Fibroblast of the aortic adventitia (primary cell): ENCODE measurements at places on chromosomes 4 and X.

DNA sequence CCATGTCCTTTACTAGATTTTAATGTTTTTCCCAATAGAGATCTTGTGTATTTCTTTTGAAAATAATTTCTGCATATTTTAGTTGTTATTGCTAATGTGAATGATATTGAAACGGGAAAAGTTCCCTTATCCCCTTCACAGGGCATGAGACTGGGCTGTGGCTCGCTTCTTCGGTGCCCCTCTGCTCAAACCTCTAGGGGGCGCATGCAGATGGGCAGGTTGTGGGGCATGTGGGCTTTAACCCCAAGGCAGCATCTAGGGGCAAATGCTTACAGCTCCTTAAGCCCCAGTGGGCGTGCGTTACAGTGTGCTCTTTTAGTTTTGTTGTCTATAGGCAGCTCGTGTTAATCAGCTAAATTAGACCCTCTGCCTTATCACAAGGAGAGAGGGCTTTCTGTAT, 194.7 kb downstream of the OPHN1 start:
- no peak for DNase-seq

DNA sequence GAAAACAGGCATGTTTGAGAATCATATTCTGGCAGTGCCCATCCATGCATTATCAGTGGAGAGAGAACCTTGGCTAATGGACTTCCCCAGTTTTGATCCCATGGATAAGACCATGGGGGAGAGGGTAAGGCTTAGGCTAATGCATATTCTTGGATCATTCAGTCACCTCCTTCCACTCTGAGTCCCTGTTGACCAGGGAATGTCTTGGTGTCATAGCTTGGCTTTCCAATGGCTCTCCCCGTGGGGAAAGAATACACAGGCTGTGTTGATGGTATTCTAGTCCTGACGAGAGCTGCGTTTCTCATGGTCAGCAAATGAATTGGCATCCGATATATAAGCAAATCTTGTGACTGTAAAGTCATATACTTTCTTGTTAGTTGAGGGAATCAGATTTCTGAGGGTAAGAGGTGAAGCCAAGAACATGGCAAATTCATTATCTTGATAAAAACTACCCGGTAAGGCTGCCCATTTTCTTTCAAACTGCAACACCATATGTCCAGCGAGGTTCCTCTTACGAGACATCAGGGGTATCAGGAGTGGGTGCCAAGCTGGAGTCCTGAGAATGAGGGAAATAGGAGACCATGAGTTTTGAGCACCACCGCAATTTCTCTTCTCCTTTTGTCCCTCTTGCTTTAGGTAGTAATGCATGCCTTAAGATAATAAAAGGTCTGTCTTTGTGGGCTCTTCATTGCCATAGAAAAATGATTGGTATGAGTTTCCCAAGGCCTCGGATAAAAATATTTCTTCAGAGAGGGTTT, 18.0 kb downstream of the RHOH start:
- no peak for DNase-seq

DNA sequence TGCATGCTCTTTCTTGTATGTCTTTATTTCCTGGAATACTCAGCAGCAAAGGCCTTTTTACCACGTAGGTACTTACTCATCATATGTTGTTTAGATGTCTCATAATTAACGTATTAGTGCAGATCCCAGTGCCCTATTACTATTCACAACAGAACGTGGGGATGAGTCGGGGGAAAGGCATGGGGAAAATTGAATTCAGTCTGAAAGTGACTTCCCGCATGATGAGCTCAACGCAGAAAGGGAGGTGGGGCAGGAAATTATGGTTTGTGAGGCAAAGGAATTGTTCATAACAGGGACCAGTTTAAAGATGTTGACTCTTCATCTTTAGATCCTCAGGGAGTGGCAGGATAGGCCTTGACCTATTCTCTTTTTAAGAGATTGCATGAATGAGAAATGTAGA, 2.0 kb upstream of the TMPRSS11D start:
- DNase-seq: peak; percentile 70

- no peak for DNase-seq
These were observed 78.7 kb upstream of the ZNF518B start for GRCh38 chr4:10535912-10536311.

GRCh38 chr4:165381821-165382373, 3.1 kb downstream of the CPE start:
- DNase-seq: no peak

- no peak for DNase-seq
These were observed 83.4 kb downstream of the MSN start for GRCh38 chrX:65750674-65751469.

DNA sequence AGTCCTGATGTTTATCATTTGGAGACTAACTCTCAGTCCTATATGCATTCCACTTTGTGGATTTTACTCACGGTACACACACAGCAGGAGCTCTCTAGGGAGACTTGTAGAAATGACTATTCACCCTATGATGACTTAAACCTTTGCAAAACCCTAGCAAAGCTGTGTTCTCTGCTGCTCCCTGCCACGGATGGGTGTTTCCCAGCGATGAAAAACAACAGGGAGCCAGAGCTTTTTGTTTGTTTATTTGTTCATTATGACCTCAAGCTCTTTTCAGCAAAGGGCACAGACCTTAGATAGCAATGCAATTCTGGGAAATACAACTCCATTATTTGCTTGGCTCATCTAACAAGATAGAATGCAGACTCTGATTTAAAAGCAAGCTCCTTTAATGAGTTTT, 156.6 kb downstream of the GRIA3 start:
- DNase-seq: peak; percentile 34

- no peak for DNase-seq
These were observed 46.2 kb downstream of the PPEF1 start for GRCh38 chrX:18753631-18754030.

DNA sequence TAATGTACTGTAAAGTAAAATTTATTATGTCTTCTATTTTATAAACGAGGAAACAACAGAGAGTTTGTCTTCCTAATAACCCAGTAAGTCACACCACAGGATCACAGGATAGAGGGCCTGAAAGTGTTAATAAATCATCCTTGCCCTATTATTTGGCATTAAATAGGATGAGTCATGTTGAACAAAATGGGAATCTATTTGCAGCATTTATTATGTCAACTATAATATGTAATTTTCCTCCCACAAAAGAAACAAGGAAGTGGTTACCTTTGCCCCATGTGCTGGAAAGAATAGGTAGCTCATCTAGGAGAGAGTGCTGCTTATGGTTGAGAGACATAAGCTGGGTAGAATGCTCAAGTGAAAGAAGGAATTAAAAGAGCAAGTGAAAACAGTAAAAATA, 237.6 kb upstream of the NDST3 start:
- no peak for DNase-seq

DNA sequence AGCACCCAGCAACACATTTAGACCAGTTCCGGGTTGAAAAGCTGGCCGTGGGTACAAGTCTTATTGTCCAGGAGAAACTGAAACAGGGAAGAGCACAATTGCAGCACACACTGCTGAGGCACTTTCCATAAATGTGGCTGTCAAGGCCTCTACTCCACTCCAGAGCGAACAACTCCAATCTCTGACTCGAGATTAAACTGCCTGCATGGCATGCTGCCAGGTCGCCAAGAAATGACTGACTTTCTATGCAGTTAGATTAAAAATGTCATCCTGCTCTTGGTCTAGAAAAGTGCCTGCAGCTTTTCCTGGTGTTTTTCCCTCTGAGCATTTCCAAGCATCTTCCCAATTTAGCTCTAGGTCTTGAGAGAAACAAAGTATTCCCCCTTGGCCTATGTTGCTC, 260.6 kb upstream of the EMCN start:
- DNase-seq: peak; percentile 7

GRCh38 chrX:105120463-105120862, 100.0 kb downstream of the TEX13A start:
- DNase-seq: no peak

DNA sequence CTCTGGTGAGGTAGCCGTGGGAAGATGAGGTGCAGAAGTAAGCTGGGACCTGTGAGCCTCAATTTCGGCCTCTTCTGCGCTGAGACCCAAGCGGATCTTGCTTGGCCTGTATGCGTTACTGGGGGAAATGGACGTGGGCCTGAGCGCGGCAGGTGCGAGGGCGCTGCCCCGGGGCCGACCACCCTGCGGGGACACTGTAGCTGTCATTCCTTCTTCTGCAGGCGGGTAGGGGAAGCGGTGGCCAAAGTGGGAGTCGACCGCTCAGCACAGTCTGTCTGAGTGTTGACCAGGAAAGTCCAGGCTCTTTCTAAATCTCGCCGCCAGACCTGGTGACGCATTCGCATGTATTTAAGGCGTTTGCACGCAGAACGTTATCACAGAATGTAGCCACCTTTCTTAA, 3.3 kb upstream of the LRAT start:
- DNase-seq: no peak

DNA sequence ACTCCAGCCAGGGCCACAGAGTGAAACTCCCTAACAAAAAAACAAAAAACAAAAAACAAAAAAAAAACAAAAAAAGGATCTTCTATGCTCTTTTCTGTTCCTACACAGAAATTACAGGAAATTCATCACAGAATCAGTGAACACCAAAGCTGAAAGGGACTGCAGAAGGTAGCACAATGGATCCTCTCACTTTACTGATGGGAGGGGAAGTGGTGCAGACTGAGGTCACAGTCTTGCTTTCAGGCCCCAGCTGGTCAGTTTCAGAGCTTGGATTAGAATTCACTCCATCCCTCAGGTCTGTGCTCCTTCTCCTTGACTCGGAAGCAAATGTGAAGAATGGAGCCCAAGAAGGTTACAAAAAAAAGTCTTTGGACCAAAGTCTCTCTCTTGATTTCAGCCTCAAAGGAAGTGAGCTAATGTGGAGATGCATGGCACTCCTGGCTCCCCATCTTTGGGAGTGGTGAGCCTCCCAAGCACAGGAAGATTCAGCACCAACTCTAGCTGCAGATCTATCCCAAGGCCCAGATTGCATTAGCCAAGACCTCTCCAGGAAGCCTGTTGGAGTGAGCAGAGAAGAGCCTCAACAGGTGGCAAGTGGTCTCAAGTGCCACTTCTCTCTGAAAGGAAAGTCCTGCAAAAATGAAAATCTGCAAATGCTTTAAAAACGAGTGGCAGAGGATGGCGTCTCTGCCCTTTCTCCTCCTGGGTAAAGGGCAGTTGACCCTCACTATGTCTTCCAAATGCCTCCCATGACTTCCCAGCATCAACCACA, 176.0 kb downstream of the MAML3 start:
- no peak for DNase-seq

DNA sequence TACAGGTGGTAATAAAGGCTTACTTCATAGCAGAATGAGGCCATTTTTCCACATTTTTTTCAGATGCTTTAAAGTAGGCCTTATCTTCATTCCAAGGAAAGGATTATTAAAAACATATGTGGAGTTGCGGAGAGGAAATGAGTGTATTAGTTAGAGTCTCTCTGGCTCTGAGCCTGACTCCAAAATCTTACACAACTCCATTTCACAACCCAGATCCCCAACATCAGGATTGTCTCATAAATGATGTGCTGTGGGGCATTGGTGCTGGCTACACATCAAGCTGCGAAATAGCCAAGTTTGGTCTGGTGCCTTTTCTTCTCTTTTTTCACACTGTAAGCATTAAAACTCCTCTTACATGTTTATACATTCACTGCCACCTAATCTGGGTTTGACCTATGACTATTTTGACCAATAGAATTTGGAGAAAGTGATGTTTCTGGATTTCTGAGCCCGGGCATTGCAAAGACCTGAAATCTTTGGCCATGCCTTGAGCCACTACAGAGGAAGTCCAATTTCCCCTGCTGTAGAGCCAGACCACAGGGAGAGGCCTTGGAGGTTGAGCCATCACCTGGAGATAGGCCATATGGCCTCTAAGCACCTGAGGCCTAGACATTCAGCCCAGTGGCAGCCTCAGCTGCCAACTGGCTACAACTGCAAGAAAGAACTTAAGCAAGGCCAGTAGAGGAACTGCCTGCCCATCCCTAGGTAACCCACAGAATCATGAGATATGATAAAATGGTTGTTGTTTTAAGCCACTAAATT, 16.7 kb upstream of the SOD3 start:
- peak; percentile 100 for DNase-seq

GRCh38 chr4:145613566-145614232, 5.5 kb upstream of the MMAA start:
- DNase-seq: no peak

DNA sequence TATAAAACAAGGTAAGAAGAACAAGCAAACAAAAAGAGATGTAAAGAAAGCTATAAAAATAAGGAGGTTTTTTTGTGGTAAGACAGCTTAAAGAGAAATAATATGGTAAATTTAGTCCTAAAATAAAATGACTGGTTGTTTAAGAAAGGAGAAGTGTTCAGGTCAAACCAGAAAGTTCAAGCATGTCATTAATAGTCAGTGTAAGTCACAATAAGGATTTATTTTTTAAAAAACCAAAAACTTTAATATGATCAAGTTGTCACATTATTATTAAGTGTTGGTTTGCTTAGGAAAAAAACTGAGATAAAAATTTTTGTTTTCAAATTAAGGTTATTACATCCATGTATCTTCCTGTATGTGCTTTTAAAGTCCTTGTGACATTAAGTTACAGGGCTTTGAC, 19.1 kb downstream of the ASIC5 start:
- DNase-seq: no peak

DNA sequence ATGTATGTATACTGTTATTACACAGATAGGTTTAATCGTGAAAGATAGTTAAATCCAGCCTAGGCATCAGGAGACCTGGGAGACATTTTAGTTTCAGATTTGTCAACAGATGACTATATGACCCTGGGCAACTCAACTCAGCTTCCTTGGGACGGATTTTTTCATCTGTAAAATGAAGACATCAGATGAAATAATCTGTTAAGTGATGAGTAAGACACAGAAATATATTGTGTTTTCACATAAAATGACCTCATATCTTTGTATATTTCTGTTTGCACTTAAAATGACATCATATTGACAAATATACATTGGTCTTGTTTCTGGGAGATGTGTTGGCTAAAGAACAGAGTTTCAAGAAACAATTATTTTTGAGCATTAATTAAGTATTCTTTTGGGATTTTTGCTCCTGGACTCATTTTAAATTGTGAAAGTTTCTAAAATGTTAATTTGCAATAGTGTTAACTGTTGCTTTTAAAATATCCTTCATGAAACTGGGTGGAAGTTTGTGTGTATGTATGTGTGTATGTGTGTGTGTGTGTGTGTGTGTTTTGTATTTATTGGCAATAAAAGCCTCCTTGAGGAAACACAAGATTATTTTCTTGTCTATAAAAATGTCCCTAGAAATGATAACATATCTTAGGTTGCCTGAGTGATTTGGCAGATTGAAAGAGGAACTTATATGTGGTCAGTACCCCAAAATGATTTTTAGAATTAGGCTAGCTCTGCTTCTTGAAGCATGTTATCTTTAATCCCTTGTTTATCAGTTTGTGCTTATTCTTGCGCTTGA, 29.1 kb upstream of the MMAA start:
- DNase-seq: no peak

DNA sequence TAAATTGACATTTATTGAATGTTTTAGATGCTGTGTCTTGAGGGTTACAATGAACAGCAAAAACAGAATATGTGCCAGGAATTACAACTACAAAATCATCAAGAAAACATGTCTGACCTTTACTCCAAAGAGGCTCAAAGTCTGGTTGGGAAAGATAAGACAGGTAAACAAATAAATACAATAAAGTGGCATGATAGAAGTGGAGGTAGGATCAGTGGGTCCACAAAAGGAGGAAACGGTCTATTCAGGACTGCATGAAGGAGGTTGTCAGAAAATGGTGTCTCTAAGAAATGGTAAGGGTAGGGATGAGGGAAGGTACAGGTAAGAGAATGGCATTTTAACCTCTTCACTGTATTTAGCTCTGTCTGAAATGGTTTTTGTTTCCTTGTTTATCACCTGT, 3.8 kb downstream of the ARHGEF38 start:
- no peak for DNase-seq
